ENCODE measurements at places on chromosomes 5 and 9.

DNA sequence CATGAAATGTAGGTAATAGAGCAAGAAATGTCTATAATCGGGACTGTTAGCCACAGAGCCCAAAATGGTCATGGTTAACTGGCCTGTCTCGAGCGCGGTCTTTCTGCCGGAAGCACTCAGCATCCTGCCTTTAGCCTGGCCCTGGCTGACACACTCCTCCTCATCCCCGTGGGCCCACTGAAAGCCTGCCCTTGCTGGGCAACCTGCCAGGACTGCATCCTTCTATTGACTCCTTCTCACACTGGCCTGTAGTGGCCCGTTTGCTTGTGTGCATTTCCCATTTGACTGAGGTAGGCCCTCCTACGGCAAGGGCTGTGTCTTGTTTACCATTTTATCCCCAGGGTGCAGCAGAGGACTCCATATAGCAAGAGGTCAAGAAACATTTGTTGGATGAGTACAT, 215.7 kb downstream of the ATPSCKMT start:
- DNase-seq = no peak

DNA sequence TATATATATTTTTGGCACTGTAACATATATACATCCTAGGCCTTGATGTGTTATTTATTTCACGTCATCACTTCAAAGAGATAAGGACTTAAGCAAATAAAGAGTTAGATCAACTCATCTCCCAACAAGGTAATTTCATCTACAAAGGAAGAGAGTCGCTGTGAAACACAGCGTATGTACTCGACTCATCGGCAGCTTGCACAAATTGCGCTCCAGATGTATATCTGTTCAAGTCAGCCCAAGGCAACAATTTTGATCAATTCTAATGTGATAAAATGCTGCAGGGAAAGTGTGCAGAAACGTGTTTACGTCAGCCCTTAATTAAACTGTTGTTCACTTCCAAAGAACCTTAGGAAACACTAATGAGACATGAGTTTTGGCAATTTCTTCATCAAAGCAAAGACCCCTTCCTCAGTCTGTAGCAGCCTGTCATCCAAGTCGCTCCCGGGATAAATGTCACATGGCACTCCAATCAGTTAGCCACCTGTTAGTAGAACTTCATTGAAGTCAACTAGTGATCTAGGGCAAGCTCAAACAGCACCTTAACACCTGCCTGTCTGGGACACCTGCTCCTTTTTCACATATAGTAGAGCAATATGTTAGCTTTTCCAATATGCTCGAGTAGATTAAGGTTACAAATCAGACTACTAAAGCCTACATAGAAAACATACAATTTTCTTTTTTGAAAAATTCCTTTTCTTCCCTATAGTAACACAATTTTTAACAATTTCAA, 182.4 kb downstream of the NFIB start:
- DNase-seq = no peak

DNA sequence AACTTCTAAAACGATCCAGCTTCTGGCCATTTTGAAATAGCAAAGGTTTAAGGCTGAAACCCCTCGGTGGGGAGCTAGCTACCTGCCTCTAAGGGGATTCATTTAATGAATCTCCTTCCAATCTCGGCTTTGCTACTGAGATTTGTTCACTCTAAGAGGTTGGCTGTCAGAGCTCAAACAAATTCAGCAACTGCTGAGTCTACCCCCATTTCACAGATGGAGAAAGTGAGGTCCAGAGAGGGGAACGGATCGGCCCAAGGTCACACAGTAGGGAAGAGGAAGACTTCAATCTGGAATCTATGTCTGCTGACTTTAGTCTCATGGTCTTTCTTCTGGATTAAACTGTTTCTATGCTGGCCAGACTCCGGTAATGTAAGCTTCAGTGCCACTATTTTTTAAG, 3.0 kb downstream of the CORO2A start:
- no peak for DNase-seq

DNA sequence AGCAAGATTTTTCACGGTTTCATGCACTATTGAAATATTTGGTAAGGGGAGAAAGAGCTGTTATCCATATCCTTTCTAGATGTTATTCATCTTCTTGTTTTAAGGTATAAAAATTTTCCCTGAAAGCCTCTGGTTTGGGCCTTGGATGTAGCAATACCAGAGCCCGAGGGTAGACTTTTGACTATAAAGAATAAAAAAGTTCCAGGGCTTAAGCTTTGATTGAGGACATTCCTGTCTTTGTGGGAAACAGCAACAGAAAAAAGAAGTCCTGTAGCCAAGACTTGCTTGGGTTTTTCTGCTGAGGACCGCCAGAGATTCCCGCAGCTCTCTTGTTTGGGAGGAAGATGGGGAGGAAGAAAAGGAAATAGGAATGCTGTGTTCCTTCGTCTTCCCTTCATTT, 440.0 kb upstream of the WWC1 start:
- no peak for DNase-seq

DNA sequence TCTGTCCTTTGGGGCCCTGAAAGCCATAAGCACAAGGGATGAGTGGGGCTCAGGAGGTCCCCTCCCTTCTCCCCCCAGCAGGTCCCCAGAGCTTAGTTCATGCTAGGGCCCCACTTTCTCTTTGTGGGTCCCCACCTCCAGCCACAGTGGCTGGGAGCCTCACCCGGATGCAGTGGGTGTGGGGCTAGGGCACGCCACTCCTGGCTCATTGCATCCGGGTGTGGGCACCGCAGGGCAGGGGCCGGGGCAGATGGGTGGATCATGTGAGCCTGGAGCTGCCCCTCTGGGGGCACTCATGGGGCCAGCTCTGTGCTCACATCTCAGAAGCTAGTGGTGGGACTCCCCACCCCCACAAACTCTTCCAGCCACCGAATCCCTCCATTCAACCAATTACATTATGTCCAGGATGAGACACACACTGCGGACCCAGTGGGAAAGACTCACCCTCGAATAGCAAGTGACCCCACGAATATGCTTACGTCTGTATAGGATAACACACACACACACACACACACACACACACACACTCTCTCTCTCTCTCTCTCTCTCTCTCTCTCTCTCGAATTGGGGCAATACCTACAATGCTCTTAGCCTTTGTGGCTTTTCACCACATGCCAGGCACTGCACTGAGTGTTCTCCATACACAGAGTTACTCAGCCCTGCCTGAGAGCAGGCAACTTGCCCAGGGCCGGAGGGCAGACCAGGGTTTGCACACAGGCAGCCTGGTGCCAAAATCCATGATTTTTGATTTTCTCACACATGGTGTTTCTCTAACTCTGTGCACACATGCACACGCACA, 16.8 kb upstream of the PHYKPL start:
- DNase-seq = no peak

- DNase-seq = no peak
Observed at GRCh38 chr5:24353016-24353415, 291.8 kb downstream of the CDH10 start.

- DNase-seq = no peak
Observed at GRCh38 chr9:100589582-100589981, 11.7 kb downstream of the CAVIN4 start.

DNA sequence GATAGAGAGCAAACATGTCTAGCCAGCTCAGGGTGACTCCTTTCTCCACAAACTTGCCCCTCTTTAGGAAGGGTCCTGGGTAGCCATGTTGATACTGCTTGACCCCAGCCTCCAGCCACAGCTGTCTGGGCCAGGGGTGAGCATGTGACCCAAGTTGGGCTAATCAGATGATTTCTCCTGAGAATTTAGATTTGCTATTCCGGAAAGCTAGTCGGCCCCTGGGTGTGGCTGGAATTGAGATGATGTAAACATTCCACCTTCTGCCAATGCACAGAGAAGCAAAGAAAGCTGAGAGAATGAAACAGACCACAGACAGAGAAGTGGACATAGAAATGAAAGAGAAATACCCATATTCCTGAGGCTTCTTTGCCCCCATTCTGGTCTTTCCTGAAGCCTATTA, 17.8 kb upstream of the B4GALT1 start:
- no peak for DNase-seq

- DNase-seq = no peak
Observed at GRCh38 chr9:136726118-136726517, 13.7 kb downstream of the DIPK1B start.

Data from activated naive CD4-positive, alpha-beta T cell (primary cell).